IPS DF 6.9 (cell line): ENCODE measurements at places on chromosomes 16 and 17.

DNA sequence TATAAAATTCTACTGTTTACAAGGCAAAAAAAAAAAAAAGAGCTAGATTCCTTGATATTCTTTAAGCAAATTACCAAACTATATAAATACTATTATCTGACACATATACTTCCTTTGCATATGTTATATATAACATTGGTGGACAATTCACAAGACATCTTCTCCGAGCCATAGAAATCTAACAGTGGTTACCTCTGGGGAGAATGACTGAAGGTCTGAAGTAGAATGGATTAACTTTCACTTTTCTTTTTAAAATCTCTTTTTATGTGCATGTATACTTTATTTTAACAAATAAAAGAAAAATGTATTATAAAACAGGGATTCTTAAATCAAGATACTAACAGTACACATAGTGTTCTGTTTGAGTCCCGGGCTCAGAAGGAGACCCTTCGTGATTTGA lies 131.0 kb downstream of the MRTFB start:
- no peak for DNase-seq

GRCh38 chr16:27152121-27152520 lies 51.2 kb upstream of the KDM8 start:
- DNase-seq = no peak

DNA sequence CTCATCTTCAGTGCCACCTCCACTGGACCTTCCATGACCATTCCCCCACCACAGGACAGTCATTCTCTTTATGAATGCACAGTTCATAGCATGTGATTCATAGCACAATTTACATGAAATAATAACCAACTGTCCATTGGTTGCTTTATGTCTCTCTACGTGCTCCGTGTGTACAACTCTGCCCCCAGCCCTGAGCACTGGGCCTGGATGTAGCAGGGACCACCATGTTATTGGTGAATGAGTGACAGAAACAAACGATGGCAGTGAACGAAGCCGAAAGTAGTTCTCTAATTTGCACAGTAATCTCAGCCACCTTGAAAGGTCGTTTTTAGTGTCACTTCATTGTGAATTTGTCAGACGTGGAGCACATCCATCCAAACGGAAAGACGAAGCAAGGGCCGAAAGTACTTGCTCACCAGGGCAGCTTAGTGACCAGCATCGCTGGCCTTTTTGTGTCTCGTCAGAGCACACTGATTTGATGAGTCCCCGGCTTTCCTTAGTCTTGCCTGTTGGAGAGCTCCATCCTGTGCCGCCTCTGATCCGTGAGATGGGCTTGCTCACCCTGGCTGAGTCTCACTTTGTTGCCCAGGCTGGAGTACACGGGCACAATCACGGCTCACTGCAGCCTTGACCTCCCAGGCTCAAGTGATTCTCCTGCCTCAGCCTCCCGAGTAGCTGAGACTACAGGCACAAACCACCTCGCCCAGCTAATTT lies 95.3 kb downstream of the CMIP start:
- DNase-seq = no peak

GRCh38 chr17:76793775-76794174 lies 55.9 kb downstream of the MFSD11 start:
- no peak for DNase-seq

GRCh38 chr17:42135664-42136653 lies 13.4 kb downstream of the HSPB9 start:
- DNase-seq = no peak

DNA sequence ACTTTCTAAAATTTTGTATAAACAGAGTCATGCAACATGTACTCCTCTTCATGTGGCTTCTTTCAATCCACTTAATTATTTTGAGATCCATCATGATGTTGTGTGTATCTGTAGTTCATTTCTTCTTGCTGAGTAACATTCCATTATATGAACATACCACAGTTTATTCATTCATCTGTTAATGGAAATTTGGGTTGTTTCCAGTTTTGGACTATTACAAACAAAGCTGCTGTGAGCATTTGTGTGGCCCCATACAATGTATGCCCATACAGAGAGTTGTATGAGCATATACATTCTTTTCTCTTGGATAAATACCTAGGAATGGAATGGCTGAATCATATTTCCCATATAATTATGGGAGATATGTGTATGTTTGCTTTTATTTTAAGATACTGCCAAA lies 85.6 kb downstream of the CLEC16A start:
- no peak for DNase-seq

GRCh38 chr16:75485230-75486013 lies 9.8 kb downstream of the CHST6 start:
- DNase-seq = no peak

DNA sequence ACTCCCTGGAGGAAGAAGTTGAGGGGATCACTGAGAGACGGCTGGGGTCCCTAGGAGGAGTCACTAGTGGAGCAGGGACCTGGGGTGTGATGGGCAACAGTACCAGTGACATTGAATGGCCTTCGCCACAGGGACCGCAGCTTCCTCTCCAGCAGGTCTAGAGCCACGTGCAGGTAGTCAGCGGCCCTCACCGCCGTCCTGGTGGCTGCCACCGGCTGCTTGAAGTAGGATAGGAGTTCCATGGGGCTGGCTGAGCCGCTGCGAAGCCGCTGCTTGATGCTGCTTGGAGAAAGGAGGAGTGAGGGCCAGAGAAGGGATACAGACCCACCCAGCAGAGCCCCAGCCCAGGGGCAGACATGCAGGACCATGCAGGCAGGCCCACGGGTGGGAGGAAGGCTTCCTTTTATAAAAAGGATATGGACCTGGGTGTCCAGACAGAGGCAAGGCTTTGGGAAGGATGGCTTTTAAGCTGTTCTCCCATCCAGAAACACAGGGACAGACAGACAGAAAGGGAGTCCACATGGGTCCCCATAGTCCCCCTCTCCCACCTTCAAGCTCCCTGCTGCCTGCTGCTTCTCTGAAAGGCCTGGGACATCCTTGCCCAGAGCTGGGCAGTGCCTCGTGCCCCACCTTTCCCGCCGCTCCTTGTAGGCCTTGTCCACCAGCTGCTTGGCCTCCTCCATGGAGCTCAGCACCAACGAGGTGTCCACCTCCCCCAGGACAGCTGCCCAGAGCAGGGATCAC lies 827 bp downstream of the MPO start:
- no peak for DNase-seq

- DNase-seq = no peak
Measured at GRCh38 chr16:46947900-46948547, 25.4 kb downstream of the DNAJA2 start.

DNA sequence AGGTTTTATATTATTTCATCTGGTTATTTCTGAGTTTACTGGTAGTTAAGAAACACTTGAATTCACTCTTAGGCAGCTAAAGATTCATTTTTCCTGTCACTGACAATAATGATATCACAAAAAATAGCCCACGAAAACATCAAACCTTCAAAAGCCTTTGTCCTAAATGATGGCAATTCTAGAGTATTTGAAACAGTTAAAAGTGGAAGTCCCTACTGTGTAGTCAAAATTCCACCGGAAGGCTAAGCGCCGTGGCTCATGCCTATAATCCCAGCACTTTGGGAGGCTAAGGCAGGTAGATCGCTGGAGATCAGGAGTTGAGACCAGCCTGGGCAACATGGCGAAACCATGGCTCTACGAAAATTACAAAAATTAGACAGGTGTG lies 103.5 kb downstream of the HIC1 start:
- no peak for DNase-seq

- no peak for DNase-seq
Measured at GRCh38 chr17:9232591-9233270, 211.4 kb downstream of the NTN1 start.

GRCh38 chr17:44967907-44968224 lies 237 bp downstream of the C1QL1 start:
- DNase-seq = no peak

- DNase-seq = no peak
Measured at GRCh38 chr17:8649157-8650118, 18.9 kb upstream of the MYH10 start.

GRCh38 chr16:1351215-1351581 lies 480 bp downstream of the TSR3 start:
- DNase-seq = no peak

DNA sequence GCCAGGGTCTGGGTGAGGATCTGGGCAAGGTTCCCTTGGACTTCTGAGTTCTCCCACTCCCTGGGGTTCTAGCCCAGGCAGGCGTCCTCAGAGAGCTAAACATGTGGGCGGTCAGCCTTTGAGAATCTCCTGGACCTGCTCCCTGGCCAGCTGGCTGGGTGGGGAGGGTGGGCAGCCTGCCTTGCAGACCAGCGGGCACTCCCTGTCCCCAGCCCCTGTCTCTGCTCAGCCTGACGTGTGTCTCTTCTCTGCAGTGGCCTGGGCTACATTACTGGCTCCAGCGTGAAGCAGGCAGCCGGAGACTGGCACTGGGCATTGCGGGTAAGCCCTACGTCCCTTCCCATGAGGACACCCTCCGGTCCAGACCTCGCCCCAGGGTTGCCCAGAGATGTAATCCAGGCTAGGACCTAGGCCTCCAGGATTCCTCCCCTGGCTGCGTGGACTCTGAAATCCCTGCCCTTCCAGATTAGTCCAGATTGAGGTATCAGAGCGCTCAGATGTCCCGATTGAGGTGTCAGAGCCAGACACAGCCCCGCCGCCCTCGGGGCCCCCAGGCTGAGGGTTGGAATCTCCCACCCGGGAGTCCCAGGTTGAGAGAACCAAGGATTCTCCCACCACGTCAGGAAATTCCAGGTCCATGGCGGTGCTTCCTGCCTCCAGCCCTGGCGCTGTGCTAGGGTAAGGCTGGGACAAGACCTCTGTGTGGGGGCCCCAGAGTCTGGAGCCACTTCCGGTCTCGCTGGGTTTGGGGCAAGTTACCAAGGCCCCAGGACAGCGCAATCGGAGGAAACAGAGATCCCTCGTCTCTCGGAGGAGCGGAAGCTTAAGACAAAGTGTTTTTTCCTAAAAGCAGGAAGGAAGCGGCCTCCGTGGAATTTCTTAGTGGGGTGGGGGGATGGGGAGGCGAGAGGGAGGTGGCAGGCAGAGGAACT lies 24.1 kb downstream of the MYBBP1A start:
- DNase-seq = no peak

GRCh38 chr17:78924481-78925151 lies 571 bp downstream of the TIMP2 start:
- DNase-seq = no peak

GRCh38 chr17:1162116-1162855 lies 17.5 kb downstream of the ABR start:
- no peak for DNase-seq

DNA sequence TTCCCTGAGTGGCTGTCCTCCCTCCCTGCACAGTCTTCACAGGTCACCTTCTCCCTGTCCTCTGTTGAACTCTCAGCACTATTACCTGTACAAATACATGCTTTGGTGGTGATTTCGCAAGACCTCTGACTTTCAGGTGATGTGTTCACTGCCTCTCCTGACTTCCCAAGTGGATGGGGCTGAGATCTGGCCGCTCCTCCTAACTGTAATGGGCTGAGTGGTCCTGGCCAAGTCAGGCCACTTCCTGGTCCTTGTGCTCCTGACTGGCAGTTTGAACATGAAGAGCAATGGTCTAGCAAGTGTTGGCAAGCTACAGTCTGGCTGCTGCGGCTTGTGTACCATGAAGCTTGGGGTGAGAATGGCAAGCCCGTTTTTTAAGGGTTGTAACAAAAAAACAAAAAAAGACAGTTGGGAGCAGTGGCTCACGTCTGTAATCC lies 11.7 kb upstream of the TMED6 start:
- no peak for DNase-seq

- no peak for DNase-seq
Measured at GRCh38 chr16:30113031-30113710, at the start of gene GDPD3. Gene GDPD3 (minus strand): TSS chr16:30113537. CDS start chr16:30113478, 59 bp downstream.

DNA sequence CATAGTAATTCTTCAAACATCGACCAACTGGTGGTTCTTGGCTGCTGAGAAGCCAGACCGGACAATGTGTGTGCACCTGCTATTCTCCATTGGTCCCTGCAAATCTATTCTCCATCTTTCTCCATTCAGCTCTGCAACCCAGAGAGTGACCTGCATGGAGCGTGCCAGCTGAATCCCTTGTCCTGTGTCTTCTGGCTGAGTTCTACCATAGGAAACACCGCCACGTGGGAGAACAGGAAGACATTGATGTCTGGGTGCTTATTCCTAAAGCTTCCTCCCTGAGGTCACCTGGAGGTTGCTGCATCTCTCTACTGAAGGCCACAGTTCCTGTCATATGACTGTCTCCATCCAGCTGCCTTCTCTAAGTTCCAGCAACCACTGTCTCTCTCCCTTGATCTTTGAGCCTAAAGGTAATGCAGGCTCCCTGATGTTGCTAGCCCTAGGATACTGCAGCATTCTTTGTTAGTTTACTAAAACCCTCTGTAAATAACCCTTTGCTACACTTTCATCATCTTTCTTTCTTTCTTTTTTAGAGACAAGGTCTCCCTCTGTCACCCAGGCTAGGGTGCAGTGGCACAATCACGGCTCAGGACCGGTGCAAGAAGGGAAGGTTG lies 10.6 kb upstream of the SMG1 start:
- DNase-seq = no peak

DNA sequence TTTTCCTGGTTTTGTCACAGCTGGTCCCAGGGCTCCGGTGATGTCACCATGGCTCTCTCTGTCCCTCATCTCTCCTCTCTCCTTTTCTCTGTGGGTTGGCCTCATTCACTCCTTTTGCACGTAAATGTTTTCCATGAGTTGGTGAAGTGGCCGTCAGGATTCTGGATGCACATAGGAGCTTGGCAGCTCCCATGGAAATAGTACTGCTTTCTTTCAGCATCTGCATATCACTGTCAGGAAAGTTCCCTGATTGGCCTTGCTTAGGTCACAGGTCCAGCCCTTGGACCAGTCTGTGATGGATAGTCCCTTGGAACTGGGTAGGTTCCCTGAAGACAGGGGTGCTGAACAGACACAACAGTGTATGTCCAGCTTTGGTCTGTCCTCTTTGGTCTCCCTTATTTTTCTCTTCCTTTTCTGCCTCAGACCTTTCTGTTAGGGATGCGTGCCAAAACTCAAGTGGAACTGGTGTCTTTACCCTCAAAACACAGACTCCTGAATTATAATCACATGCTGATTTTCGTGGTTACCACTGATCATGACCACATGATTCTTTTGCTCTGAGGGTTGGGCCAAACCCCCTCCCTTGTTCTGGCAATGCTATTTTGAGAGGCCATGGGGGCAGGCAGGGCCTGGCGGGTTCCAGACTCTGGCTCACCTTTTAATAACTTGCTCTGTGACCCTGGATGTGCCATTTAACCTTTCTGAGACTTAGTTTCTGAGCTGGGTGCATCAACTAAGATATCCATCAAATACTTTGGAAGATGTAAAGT lies 99.0 kb downstream of the MSI2 start:
- DNase-seq = no peak

DNA sequence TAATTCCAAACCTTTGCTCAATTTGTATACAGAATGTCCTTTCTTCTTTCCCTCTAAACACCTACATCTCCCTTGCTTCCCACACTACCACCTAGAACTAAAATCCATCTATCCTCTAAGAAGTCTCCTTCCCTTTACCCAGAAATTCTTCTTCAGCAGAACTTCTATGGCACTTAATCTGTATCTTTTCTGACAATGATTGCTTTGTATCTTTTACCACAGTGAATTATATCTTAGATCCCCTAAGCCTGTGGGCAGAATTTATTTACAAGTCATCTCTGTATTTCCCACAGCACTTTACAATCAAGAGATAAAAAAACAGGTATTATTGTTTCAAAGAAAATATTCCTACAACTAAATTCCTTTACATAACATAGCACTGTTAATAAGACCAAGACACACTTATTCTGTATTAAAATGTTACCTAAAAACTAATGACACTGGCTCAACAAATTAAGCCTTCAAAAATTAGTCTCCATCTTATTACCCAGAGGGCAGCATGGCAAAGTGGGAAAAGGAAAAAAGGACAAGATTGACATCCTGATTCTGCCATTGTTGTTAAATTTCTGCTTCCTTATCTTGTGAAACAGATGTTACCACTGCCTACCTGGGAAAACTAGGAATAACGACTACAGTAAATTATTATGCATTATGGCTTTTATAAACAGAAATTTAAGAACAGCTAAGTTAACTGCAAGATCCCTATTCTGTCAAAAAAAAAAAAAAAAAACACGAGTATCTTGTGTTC lies 42.8 kb downstream of the KANSL1 start:
- DNase-seq = no peak
